ENCODE measurements at places on chromosomes 5 and 9.

DNA sequence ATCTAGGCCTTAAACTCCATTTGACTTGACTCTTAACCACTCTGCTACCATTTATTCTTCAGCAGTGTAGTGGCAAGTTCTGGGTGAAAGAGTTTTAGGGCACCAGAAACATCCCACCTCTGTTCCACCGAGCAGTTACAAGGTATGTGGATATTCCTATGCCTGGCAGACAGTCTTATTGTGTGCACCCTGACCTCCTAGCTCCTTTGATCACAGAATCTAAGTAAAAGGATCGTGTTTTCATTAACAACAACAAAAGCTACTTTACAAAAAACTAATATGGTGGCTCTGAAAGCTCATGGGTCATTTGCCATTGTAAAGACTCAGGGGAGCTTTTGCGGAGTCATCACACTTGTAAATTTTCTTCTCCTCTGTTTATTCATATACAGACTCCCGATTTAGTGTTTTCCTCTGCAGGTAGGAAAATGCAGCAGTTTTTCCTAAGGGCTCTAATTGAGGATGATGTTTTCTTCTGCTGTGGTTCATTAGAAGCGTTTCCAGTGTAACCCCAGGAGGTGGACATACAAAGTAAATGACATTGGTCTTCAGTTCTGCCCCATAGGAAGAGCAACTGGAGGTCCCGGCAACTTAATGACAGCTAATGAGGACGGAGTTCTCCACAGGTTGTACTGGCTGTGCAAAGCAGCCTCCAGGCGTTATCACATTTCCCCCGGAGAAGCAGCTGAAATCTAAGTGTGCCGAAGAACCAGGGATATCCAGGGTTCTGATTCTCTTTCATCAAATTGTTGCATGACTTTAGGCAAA is 78.2 kb downstream of the ATP10B start:
- DNase-seq, result no peak

DNA sequence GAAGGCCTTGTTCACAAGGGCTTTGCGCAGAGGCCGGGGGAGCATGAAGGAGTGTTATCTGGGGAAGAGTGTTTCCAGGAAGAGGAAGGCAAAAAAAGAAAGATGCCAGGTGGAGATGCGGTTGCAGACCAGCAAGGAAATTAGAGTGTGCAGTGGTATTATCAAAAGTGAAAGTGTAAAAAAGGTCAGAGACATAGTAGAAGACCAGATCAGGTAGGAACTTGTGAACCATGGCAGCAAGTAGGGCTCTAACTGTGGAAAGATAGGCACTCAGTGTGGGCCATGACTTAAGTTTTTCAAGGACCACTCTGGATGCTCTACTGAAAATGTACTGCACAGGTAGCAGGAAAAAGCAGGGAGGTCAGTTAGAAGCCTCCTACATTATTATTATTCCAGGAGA is 90.1 kb upstream of the SPOCK1 start:
- no peak for DNase-seq

- no peak for DNase-seq
Measured at GRCh38 chr9:105425816-105426433, 21.9 kb upstream of the FSD1L start.

DNA sequence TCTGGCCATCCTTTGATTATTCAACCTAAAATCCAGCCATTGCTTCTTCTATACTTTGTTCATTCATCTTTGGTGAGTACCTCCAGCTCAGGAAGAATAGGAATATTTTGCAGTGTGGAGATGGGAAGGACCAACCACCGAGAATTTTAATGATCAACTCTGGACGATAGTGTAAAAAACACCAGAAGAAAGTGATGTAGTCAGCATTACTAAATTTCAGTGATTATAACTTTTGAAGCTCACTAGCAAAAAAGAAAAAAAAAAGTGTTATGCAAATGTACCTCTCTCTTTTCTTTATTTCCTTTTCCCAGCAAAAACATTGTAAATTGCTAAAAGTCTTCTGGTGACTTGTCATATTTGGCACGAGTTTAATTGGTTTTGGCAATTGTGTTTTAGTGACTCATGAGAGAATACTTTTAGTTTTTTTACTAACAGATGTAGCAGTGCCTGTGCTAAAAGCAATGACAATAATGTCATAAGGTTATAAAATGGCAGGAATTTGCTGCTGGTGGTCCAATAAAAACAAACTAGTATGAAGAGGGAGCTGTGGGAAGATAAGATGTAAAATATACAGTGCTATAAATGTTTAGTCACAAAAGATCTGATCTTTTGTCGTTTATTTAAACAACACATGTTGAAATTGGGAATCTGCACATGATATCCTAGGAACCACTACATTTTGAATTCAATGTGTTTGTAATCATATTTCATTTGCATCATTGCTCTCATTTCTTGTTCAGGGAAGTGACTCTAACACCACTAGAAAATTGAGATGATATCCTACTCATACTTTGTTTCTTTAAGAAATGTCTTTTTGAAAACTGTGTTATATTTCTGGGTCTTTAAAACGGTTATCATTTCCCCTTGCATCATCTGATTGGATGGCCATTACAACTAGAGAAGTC is 81.3 kb upstream of the ERCC6L2 start:
- no peak for DNase-seq

GRCh38 chr9:80061096-80061495 is 489.3 kb downstream of the TLE4 start:
- no peak for DNase-seq

DNA sequence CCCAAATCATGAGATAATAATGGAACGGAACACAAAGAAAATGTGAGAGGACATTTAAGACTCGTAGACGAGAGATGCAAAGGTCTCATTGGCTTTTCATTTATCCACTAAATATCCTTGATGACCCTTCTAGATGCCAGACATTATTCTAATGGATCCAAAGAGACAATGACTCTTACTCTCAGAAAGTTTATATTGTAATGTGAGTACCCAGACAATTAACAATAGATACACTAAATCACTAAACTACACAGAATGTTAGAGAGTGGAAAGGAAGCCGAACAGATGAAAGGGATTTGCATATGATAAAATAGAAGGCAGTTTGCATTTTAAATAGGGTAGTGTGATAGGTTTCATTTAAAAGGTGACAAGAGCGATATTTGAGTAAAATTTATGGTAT is 973.3 kb downstream of the TAF11L14 start:
- no peak for DNase-seq

DNA sequence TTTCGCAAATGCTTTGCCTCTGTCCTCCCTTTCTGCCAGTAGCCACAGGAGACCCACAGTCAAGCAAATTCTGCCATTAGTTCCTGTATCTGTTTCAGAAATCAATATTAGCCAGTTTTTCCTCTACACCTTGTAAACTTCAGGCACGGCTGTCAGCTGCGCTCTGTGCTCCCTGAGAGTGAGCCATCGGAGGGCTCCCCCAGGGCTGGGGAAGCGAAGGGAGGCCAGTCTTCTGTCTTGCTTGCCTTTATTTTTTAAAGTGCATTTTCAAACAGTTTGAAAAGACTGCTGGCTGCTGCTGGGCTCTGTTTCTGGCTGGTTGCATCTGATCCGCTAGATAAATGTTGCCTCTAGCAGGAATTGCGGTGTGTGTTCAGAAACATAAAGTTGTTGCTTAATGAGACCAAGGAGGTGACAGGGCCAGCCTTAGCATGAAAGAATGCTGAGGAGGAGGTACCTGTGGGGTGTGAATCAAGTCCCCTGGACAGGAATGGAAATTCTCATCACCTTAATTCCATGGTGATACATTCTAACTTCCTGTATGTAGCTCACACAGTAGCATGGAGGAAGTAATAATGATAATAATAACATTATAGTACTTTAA is 421.7 kb upstream of the KIF2A start:
- DNase-seq, result no peak

GRCh38 chr9:133132174-133132573 is 11.1 kb upstream of the RALGDS start:
- no peak for DNase-seq

DNA sequence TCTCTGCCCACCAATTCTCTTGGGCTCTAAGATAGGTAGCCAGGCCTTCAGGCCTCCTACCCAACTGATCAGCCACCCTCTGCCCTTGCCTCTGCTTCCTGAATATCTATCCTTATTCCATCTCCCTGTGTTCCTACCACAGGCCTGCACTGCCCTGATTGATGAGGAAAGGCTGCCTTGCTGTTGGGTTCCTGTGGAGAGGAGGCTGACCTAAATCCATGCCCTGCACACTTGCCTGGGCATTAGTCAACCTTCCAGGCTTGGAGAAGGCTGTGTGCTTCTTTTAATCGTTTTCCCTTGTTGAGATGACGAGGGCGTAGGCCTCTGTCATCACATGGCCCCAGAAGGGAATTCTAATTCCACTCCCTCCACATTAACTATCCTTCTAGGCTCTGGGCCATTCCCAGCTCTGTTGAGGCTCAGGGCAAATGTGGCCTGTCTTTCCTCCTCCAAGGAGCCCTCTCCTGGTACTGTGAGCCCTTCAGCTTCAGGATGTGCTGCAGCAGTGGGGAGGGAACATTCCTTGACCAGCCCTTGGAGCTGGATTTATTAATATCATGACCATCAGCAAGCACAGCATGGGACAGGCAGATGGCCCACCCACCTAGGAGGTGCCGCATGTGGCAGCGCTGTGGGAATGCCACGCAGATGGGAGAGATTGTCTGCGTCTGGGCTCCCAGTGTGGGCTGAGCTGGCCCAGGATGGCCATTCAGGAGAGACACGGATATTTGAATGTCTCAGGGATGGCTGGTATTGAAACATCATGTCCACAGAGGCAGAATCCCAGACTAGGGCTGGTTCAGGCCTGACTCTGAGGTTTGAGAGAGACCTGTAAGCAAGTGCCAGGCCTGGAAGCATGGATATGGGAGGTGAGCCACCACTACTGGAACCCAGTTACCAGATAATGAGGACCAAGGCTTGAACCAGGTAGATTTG is 40.9 kb downstream of the ANGPTL2 start:
- no peak for DNase-seq

- no peak for DNase-seq
Measured at GRCh38 chr5:146025114-146025680, 80.2 kb downstream of the PLAC8L1 start.

Measured in activated CD8-positive, alpha-beta memory T cell treated with anti-CD3 and anti-CD28 coated beads for 48 hours (primary cell).